ENCODE measurements at places on chromosomes 6 and 20.
A peak's percentile ranks its signal among the peaks of the same experiment; 100 is the strongest.

GRCh38 chr20:62922451-62922921, 3.8 kb downstream of the DIDO1 start:
- DNase-seq, result peak; percentile 75

GRCh38 chr20:3276680-3277015, 37.7 kb upstream of the SLC4A11 start:
- DNase-seq, result peak; percentile 28

GRCh38 chr20:36745234-36745926, 510 bp downstream of the NDRG3 start:
- peak; percentile 47 for DNase-seq

DNA sequence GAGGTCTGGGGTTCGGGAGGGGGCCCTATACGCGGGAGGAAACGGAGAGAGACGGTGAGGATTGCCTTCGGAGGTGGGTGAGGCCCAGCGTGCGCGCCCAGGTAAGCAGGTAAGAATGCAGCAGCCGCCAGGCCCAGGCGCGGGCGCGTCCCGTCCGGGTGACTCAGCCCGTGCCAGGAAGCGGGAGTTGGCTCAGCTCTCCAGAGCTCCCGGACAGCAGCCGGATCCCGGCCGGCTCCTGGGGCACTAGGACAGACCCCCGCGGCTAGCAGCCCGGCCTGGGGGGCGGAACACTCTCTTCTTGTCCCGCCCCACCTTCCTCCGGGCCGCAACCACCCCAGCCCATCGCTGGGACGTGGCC, 1.5 kb upstream of the MDFI start:
- DNase-seq, result no peak

GRCh38 chr20:43711098-43711654, 15.6 kb downstream of the GTSF1L start:
- DNase-seq, result no peak

GRCh38 chr6:157442291-157442690, 61.3 kb downstream of the ZDHHC14 start:
- no peak for DNase-seq

DNA sequence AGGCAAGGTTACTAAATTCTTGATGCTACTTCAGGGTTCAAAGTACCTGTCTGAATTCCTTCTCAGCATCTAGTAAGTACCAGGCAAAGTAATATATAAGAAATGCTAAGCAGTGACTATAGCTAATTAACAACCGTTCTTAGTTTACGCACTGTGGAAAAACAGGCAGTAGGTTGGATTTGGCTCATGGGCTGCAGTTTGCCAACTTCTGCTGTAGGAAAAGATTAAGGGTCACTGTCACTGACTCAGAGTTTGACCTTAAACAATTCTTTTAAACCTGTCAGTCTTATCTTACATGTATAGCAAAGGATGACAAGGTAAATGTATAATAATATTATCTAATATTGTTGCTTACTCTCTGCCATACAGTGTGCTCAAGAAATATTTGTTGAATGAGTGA, 42.3 kb downstream of the CTNNBL1 start:
- DNase-seq, result no peak

GRCh38 chr20:1203630-1204029, 376 bp downstream of the C20orf202 start:
- DNase-seq, result no peak

DNA sequence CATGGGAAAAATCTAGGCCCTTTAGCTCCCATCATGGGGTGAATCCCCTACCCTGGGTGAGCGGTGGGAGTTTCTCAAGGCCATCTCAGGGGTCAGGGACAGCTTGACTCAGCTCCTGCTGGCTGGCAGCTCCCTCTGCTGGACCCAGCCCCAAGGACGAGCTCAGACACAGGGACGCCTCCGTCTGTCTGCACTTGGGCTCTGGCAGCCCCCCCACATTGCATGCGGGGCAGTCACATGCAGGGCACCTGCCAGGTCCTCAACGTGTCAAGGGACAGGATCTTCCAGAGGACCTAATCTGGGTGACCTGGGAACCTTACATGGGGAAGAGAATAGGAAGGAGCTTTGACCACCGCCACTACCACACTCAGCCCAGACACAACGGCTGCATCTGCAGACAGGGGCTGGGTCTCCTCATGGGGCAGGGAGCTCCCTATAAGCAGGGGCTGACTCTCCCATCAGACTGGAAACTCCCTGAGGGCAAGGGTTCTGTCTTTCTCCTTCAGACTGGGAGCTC, 173.4 kb downstream of the MRPL14 start:
- no peak for DNase-seq

- DNase-seq, result no peak
These were observed 456.8 kb upstream of the GJE1 start for GRCh38 chr6:141675957-141676356.

- no peak for DNase-seq
These were observed 137.9 kb downstream of the AGPAT4 start for GRCh38 chr6:161135695-161136591.

GRCh38 chr6:88519301-88520016, 353.3 kb upstream of the CNR1 start:
- no peak for DNase-seq

GRCh38 chr6:3306848-3307247, 48.1 kb downstream of the PSMG4 start:
- DNase-seq, result no peak

GRCh38 chr6:123925350-123925749, 121.7 kb downstream of the NKAIN2 start:
- no peak for DNase-seq

GRCh38 chr6:24100024-24100769, 25.8 kb upstream of the NRSN1 start:
- no peak for DNase-seq

- DNase-seq, result no peak
These were observed 27.3 kb downstream of the DTD1 start for GRCh38 chr20:18615020-18615650.

- DNase-seq, result peak; percentile 36
These were observed 39.1 kb downstream of the ILRUN start for GRCh38 chr6:34657307-34657978.

- DNase-seq, result no peak
These were observed 71.7 kb upstream of the SGK1 start for GRCh38 chr6:134389658-134390057.

DNA sequence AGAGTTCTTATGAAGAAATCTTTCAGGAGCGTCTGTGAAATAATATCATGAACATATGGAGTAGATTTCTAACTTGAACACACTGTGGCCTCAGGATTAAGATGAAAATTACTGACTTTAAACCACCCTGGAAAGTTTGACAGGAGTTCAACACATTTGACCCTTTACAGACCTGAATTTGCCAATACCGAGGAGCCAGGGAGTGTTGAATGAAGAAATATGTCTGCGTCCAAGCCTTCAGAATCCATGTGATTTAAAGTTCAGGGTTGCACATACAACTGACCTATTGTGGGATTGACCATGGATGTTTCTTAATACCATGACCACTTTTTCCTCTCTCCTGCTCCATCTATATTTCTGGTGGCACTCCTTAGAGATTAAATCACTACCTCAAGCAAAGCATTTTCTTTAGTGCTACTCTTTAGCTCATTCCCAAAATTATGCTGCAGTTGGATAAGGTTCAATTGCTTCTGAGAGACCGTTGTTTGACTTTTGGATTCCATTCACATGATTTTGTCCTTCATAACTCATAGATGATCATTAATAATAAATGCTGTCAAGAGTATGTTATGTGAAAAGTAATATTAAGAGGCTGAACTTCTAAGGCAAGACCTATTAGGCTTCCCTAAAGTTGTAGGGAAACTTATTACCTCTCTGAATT, 57.4 kb downstream of the PRL start:
- DNase-seq, result no peak

DNA sequence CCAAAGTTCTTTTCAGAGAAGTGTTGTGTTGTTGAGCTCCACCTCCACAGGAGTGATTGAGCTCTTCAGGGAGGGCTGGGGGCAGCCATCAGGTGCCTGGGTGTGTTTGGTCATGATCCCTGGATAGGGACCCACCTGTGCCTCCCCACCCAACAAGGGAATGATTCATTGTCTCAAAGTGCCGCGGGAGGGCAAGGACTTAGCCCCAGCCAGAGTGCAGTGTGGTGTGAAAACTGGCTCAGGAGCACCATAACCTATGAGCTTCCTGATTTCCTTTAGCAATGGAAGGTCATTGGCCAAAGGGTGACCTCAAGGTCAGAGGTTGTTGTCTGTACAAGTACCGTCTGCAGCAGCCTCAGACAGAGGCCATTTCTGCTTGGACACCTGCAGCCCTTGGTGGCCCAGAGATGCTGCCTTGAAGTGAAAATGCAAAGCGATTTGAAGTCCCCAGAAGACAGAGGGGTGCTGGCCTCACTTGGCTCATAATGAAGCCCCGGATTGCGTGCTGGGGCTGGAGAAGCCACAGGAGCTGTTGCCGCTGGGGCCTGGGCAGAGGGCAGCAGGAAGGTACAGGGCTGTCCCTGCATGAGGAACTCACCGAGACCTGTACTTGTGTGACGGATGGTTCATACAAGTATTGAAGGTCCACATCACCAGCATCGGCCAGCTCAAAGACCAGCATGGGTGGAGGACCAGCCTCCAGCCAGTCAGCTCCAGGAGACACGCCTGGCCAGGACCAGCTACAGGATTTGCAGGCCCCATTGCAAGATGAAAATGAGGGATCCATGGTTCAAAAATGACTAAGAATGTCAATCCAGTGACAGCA, 100.6 kb upstream of the DUSP22 start:
- no peak for DNase-seq

DNA sequence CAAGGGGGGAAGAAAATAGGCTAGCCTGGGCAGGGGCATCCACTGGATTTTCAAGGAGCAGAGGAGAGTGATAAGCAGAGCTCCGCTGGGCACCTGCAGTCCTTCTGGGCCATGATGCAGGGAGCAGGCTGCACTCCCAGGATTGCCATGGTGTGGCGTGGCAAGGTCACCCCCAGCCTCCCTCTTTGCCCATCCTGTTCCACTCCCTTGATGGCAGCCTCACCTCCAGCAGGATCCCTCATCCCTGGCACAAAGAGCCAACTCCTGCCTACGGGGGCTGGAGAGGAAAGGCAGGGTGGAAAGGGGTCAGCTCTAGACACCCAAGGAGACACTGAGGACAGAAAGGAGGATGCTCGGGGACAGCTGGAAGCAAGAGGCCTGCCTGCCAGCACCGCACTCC, 22.4 kb upstream of the MYMX start:
- DNase-seq, result no peak

Data from activated CD8-positive, alpha-beta T cell treated with anti-CD3 and anti-CD28 coated beads, Interleukin-2, amount 10 ng/mL, durations not matched to agents 7 days and 5 days (primary cell).